ENCODE measurements at places on chromosomes 2 and 18.
A peak's percentile ranks its signal among the peaks of the same experiment; 100 is the strongest.

GRCh38 chr2:60806988-60807681 is 51.1 kb downstream of the PAPOLG start:
- peak; percentile 77 for DNase-seq

DNA sequence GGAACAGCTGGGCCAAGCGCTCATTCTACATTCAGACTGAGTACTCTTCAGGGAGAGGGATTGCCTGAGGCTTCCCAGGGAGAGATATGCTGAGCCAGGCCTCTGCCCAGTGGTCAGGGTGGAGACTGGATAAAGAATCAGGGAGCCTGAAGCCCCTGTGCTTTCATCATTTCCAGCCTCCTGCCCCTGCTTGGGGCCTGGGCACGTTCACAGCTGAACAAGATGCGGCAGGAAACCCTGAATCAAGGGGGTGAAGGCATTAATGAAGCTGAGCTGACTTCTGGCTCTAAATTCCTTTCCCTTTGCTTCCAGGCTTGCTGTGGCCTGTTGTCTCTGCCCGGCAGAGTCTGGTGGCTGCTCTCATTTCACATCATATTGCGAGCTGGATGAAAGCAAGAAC is 35.0 kb downstream of the RPL37A start:
- DNase-seq = no peak

DNA sequence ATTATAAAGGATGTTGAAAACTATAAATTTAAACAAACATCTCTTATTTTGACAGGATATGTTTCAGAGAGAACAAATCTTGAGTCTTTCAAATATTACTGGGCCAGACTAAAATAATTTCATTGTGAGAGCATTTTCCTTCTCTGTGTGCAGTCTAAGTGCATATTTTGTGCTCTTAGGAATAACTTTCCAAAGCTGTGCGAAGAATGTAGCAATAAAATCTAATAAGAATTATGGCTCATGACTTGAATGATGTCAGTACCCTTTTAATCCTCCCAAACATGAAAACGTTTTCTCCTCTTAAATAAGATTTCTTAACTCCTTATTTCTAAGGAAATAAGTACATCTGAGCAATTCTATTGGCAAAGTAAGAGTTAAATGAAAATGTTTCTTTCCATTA is 76.2 kb upstream of the EFEMP1 start:
- no peak for DNase-seq

DNA sequence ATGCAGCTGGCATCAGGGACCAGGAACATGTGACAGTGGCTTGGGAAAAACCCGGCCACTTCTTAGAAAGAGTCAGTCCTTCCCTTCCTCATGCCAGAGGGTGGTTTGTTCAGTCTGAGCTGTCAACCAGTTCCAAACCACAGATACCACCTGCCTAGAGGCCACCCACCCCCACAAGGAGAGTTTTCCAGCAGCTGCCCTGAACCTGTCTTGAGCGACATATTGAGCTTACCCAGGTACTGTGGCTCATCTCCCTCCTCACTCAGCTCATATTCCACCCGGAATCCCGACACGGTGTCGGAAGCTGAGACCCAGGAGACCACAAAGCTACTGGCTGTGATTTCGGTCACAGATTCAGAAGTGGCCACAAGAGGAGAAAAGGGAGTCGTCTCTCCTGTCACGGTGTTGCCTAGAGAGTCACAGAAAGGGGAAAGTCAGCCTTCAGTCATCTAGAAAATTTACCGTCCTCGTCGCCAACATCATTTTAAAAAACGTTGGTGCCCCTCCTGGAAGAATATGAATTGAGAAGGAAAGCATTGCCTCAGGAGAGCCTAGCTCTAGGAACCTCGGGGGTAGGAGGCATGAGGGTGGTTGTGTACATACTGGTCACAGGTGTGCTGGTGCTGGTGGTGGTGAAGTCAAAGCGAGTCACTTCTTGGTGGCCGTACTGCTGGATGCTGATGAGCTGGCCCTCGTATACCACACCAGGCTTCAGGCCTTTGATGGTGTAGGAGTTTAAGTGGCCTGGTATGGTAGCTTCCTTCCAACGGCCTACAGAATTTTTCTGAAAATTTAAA is 26.3 kb downstream of the FN1 start:
- no peak for DNase-seq

DNA sequence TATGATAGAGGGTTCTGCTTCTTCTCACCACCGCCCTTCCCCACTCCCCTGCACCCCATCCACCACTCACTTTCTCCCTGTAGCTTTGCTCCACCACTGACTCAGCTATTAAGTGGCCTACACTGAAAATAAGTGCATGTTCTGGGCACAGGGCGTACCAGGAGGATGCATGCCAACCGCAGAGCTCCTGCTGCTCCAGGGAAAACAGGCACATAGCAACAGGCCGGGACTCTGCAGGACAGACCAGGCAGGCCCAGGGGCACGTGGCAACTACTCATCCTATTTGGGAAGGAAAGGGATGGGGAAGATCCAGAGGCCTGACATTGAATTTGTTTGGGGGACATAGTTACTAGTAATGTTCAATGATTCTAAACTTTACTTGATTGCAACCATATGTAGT is 28.4 kb downstream of the ARL4C start:
- no peak for DNase-seq

DNA sequence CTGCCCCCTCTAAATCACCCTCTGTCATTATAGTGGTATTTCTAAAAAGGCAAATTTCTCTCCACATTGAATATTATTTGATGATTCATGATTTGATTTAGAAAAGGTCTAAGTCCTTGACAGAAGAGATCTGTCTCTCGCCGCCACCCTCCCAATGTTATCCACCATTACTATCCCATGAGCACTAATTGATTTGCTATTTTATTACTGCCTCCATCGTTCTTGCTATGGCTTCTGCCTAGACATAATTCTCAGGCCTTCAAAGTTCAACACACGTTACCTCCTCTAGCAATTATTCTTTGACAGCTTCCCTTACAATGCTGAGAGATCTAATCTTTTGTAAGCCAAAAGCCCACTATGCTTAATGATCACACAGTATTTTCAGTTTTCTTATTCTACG is 507.0 kb upstream of the CHAC2 start:
- no peak for DNase-seq

DNA sequence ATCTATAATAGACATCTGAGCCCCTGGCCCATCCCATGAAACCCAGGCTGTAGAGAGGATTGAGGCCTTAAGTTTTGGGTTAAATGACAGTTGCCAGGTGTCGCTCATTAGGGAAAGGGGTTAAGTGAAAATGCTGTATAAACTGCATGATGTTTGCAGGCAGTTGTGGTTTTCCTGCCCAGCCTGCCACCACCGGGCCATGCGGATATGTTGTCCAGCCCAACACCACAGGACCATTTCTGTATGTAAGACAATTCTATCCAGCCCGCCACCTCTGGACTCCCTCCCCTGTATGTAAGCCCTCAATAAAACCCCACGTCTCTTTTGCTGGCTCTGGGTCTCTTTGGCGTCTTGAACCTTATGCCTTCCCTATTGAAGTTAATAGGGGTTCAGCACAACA is 110.7 kb downstream of the XRCC5 start:
- DNase-seq = no peak

DNA sequence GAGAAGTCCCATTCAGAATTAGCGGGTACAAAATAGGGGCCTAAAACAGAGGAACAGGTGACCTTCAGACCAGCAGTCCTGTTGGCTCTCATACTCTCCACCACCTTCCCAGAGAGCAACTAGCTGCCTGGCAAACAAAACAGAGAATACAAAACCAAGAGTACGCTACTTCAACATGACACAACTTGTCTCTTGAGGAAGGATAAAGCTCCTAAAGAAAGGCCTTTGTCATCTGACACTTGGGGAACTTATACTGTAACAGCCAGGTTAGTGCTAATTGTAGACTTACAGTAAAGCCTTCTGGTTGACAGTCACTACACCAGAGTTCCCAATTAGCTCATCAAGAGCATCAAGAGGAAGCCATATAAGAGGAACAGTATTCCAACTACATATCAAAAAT is 282.1 kb upstream of the NT5C1B start:
- no peak for DNase-seq

- DNase-seq = no peak
Measured at GRCh38 chr2:209582281-209582680, 158.4 kb downstream of the MAP2 start.

GRCh38 chr2:240202586-240202985 is 62.1 kb upstream of the OTOS start:
- no peak for DNase-seq

GRCh38 chr18:63487676-63488075 is 10.9 kb downstream of the SERPINB5 start:
- DNase-seq = no peak

- no peak for DNase-seq
Measured at GRCh38 chr2:136437461-136437860, 319.5 kb upstream of the CXCR4 start.

- no peak for DNase-seq
Measured at GRCh38 chr18:40233931-40234616, 1721.0 kb upstream of the PIK3C3 start.

GRCh38 chr2:218019411-218020060 is 16.7 kb upstream of the TNS1 start:
- no peak for DNase-seq

DNA sequence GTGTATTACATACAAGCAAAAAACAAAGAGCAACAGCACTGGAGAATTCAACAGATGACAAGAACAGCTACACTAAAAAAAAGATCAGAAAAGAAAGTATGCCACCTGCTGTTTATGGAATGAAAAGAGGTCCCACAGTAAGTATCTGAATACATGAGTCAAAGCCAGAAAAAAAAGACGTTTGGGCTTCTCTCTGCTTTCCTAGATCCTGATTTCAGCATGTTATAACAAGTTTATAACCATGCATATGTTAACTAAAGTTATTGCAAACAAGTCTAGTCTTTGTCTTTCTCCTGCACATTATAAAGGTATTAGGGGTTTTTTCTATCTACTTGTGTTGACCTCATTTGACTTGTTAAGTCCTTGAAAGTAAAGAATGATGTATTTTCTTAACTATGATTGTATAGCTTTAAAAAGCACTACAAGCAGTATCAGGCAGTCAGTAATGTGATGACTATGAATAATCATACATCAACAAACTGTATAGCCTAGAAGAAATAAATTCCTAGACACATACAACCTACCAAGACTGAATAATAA is 108.5 kb upstream of the COL5A2 start:
- peak; percentile 73 for DNase-seq

DNA sequence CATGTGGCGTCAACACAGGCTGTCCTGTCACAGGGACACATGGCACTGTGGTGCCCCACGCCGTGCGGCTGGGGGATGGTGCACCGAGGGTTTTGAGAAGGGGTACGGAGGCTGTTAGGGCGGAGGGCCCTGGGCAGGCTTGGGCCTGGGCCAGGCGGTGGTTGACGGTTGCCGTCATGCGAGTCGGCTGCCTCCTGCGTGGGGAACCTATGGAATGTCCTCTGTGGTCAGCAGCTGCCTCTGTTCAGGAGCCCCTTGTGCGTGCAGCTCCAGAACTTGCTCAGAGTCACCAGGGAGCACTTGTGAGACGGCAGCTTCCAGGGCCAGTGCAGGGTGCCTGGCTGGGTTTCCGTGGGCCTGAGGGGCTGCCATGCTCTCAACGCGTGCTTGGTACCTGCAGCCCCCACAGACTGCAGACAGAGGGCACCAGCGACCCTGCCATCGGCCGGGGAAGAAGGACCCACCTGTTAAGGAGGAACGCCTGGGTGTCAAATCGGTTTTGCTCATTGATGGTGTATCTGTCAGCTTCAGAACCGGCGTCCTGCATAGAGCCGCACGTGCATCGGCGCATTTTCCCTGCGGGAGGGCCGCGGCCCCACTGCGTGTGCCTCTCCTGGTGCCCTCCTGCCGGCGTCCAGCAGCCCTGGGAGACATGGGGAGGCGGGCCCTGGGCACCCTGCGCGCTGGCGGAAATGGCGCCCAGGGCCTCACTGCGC is 10.0 kb upstream of the D2HGDH start:
- DNase-seq = peak; percentile 46

- no peak for DNase-seq
Measured at GRCh38 chr2:203994735-203995134, 58.2 kb downstream of the ICOS start.

DNA sequence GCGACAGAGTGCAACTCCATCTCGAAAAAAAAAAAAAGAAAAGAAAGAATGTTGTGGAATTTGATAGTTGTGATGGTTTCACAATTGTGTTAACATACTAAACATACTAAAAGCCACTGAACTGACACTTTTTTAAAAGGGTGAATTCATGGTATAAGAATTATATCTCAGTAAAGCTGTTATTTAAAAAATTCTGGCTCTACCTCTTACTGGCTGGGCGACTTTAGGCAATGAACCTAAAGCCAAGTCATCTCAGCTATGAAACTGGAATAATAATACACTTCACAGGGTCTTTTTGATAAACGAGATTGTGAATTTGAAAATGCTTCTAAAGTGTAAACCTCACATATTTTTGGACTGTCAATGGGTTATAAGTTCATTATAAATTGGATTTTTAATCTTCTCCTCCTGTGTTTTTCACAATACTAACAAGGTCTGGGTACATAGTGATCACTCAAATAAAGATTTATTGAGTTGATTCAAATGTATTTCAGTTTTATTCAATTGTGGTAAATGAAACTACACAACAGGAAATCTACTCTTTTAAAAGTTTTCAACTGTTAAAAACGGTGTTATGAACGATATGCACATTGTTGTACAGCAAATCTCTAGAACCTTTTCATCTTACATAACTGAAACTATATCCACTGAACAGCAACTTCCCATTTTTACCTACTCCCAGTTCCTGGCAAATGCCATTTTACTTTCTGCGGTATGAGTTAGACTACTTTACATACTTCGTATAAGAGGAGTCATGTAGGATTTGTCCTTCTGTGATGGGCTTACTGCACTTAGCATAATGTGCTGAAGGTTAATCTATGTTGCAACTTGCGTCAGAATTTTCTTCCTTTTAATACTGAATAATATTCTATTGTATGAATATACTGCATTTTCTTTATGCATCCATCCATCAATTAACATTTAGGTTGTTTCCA is 43.0 kb upstream of the GTF2A1L start:
- DNase-seq = no peak

DNA sequence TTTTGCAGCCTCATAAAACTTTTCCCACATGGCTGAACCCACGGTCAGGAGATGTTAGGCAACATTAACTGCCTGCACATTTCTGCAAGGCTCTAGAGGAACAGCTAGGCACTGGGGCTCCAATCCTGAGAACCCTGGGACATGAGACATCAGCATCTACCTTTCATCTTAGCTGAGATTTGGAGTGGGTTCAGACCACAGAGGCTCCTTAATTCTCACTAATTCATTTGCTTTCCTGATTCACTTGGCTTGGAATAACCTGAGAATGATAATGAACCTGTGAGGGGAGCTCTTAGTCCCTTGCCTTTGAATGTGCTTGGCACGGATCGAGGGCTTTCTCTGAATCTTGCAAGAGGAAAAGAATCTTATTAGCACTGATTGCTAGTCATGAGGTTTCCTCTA is 266.2 kb downstream of the FIGN start:
- peak; percentile 85 for DNase-seq

All from NCI-H82 (cell line).